Sciatic nerve (tissue), 2 donors: ENCODE measurements at places on chromosomes 12 and 14.

GRCh38 chr12:106855221-106855758 lies 80.8 kb downstream of the RIC8B start:
- no peak for DNase-seq

- no peak for DNase-seq
Measured at GRCh38 chr14:20428010-20428365, 8.0 kb downstream of the KLHL33 start.

GRCh38 chr12:90630006-90630405 lies 325.0 kb downstream of the CCER1 start:
- no peak for DNase-seq

- DNase-seq = no peak
Measured at GRCh38 chr12:49293056-49293956, 1.6 kb upstream of the PRPH start.
